NCI-H1092 (cell line): ENCODE measurements at places on chromosomes 4 and X.

GRCh38 chr4:184983672-184984356, 34.5 kb upstream of the HELT start:
- DNase-seq: peak; percentile 77

- no peak for DNase-seq
Measured at GRCh38 chr4:17561195-17561909, 15.6 kb upstream of the LAP3 start.

GRCh38 chr4:156665780-156666366, 305.7 kb downstream of the PDGFC start:
- DNase-seq: no peak

DNA sequence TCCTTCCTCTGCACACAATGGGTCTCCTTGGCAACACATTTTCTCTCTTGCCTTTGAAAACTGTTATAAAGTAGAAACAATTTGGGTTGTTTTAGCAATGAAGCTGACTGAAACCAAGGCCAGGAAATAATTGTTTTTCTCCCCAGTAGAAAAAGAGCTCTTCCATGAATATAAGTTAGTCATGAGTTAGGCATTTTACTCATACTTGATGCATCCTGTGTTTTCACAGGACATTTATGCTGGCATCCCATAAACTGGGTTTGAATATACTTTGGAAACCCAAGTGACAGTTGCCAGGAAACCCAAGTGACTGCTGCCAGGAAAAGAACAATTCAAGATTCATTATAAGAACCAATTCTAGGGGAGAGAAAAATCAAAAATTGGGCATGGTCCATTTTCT, 128.6 kb upstream of the NPY2R start:
- no peak for DNase-seq

GRCh38 chrX:1207496-1208025, 4.9 kb downstream of the CRLF2 start:
- DNase-seq: no peak

GRCh38 chrX:154022108-154022507, 2.4 kb upstream of the IRAK1 start:
- no peak for DNase-seq

DNA sequence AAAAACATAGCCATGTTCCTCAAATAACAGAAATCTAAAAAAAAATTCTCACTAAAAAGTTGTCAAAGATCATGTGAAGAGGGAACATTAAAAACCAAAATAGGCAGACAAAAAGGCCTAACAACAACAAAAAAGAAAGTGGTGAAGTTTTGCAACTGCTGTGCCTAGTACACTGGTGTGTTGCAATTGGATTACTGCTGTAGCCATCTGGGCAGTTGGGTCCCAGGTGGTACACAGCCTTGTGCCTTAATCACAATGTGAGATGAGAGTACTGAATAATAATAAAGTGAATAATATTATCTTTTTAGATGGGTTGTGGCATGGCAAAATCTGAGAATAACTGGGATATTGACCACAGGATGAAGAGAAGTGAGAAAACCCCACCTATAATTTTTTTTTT, 12.0 kb downstream of the C4orf54 start:
- DNase-seq: no peak

DNA sequence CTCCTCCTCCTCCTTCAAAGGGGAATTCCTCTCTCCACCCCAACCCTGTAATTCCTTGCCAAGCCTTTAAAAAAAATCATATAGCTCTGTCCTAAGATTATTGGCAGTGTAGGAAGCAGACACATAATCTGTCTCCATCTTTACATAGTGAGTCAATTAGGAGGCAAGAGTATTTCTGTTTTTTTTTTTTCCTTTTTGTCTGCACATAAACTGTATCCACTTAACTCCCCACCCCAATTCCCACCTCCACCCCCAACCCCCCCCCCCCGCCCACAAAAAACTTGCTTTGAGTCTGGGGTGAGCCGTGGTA, 182.5 kb downstream of the RASL11B start:
- no peak for DNase-seq

DNA sequence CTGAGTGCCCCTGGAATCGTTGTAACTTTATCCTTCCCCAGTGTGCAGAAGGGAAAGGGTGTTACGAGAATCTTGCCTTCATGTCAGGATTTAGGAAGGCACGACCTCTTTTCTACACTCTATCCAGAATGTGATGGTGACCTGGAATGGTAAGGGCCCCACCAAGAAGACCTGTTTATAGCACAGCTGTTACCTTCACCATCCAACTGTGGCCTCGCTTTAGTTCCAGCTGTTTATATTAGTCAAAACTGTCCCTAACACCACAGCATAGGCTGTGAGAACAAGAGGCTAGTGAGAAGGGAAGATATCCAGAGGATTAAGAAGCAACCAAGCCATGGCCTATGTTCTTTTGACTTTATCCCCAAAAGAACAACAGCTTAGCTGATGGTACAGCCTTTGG, 28.0 kb downstream of the ARX start:
- DNase-seq: no peak

GRCh38 chr4:38177035-38177546, 216.9 kb downstream of the PTTG2 start:
- DNase-seq: no peak

DNA sequence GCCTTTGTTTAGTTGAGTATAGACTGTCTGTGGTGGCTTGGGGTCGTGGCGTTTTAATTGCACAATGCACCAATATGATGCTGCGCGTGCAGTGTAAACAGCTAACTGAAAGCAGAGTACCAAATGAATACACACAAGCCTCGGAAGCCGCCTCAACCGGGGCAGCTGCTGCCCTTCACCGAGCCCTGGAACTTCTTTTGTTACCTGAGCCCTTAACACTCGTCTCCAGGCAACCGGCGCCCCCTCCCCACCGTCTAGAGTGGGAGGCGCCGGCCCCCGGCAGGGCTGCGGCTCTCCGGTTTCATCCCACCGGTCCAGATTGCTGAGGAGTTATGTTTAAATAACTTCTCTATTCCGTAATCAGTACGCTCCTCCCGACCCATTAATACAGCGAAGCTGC, 173.2 kb upstream of the TBL1X start:
- DNase-seq: peak; percentile 90

DNA sequence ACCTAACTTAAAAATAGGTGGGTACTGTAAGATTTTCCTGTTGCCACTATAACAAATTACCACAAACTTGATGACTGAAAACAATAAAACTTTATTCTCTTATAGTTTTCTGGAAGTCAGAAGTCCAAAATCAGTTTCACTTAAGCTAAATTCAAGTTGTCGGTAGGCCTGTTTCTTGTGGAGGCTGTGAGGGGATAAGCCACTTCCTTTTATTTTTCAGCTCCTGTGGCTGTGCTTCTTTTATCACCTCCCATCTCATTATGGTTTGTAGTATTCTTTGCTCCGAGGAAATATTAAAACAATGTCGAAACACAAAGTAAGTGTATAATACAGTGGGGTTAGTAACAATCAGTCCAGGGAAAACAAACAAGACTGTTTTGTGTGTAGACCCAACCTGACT, 610.5 kb upstream of the TECRL start:
- DNase-seq: no peak

DNA sequence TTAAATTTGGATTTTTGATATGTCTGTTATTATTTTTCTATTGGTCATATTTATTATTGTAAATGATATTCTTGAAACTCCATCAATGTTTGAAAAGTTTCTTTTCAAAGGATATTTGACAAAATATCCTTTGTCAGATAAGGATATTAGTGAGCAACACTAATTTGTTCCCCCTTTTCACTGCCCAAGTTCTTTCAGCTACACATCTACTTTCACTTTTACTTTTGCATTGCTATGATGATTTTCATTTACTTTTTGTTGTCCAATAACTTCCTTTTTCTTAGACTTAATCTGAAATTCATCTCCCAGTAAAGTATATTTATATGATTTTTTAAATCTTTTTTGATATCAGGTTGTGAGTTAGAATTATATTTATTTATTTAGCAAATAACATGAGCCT, 542.3 kb upstream of the ADGRL3 start:
- no peak for DNase-seq

DNA sequence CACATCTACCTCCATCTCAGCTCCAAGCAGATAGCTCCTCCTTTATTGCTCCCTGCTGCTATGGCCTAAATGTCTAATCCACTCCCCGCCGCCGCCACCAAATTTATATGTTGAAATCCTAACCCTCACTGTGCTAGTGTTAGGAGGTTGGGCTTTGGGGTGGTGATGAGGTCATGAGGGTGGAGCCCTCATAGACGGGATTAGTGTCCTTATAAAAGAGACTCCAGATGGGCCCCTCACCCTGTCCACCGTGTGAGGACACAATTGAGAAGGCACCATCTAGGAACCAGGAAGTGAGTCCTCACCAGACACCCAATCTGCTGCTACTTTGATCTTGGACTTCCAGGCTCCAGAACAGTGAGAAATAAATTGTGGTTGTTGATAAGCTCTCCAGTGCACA, 13.6 kb upstream of the TBC1D14 start:
- no peak for DNase-seq

GRCh38 chrX:5928224-5928623, 300.4 kb downstream of the NLGN4X start:
- no peak for DNase-seq

DNA sequence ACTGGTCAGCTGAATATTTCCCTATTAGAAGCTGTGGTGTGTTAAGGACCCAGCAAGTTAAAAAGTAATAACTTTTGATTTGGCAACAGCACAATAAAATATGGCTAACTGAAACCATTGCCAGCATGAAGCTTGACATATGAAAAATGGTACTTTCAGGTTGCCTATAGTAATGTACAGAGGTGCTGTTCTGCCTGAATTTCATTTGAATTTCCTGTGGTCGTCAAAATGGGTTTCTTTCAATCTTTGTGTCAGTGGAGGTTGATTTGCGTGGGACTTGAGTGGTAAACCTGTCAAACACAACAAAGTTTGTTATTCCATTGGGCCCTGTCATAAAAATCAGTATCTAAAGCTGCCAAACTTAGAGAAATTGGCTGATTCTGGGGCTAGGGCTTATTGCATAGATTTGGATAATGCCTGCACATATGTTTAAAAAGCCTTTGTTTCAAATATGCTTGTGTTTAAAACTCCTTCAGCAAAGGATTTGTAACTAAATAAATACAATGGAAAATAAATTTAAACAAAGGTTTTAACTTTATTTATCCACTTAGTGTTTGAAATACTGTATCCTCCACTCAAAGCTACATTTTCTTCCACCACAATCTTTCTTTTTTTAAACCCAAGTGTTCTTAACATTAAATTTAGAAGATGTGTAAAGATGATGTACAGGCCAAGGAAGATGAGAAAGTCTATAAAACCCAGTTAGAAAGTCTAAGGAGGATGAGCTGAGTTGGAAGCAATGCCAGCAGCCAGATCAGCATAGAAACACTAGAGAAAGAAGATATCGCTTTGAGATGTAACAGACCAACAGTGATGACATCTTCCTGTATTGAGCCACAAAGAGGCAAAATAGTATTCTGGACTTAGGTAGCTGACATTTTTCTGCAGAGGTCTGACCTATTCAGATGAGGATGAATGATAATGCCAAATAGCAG, 134.8 kb upstream of the GIMD1 start:
- no peak for DNase-seq

DNA sequence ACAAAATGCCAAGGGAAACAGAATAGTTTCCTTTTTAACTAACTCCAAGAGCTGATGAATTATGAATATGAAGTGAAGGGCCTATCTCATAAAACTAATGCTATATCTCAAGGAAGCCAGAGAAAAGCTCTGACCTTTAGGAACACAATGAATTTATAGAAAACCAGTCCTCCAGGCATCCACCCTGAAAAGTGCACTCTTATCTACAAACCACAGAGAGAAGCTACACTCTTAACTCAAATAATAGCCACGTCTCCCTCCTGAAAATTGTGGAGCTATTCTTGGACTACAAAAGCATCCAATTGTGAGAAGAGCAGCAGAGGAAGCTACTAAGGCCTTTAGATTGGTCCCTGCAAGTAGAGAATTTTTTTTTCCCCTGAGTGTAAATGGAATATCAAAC, 253.9 kb downstream of the IL15 start:
- DNase-seq: no peak

- peak; percentile 59 for DNase-seq
Measured at GRCh38 chrX:40151211-40152172, 53.7 kb upstream of the BCOR start.

GRCh38 chrX:26851981-26852380, 611.2 kb downstream of the PPP4R3C start:
- no peak for DNase-seq

DNA sequence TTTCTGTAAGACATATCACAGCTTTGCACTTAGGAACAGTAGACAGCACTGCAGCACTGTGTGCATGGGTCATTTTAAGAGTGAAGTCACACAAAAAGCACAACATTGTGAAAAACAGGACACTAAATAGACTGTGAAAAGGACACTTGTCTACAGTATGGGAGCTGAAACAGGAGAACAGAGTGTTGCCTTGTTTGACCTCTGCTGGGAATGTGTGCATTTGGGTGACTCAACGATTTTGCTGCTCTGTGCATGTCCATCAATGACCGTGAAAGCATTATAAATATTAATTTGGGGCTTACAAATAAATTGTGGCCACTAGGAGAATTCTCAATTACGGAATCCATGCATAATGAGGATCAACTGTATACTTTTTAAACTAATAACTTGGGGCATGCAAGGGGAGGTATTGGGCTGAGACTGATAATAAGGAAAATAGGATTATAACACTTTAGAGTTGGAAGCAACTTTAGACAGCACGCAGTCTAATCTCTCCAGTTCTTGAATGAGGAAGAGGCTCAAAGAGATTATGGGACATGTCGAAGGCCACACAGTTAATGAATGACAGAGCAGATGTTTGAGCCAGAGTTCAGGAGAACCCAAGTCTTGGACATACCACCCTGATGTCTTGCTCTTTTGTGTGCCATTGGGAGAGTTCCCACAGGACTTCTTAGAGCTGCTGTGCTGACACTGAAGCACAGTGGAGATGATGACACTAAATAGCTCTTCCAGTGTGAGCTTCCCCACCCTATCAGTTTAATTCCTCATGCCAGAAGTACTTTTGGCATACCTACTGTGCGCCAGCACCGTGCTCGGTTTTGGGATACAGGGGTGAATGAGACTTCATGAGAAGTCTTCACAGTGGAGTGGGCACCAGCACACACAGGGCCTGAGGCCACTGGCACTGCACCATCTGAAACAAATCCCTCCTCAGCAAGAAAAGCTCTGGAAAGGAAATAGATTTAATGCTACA, 79.3 kb downstream of the FRAS1 start:
- no peak for DNase-seq

DNA sequence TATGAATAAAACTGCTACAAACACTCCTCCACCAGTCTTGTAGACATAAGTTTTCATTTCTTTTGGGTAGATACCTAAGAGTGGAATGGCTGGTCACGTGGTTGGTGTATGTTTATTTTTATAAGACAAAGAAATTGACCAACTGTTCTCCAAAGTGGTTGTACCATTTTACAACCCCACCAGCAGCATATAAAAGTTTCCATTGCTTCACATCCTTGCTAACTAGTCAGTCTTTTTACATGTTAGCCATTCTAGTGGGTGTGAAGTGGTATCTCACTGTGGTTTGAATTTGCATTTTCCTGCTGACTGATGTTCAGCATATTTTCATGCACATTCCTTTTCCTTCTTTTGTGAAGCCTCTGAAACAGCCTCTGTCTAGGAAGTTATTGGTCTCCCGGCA, 76.2 kb upstream of the ADGRG2 start:
- DNase-seq: no peak

- no peak for DNase-seq
Measured at GRCh38 chr4:137676357-137676998, 144.2 kb upstream of the PCDH18 start.
